CD4-positive, alpha-beta T cell treated with Interferon gamma for 1 hour (primary cell): ENCODE measurements at places on chromosomes 7 and 10.

- no peak for DNase-seq
These were observed 94.1 kb downstream of the AOAH start for GRCh38 chr7:36630112-36630650.

DNA sequence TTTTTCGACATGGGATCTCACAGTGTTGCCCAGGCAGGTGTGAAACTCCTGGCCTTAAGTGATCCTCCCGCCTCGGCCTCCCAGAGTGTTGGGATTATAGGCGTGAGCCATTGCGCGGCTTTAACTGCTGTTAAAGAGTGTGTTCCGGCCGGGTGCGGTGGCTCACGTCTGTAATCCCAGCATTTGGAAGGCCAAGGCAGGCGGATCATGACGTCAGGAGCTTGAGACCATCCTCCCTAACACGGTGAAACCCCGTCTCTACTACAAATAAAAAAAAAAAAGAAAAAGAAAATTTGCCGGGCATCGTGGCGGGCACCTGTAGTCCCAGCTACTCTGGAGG, 1.1 kb downstream of the RABGEF1 start:
- no peak for DNase-seq

DNA sequence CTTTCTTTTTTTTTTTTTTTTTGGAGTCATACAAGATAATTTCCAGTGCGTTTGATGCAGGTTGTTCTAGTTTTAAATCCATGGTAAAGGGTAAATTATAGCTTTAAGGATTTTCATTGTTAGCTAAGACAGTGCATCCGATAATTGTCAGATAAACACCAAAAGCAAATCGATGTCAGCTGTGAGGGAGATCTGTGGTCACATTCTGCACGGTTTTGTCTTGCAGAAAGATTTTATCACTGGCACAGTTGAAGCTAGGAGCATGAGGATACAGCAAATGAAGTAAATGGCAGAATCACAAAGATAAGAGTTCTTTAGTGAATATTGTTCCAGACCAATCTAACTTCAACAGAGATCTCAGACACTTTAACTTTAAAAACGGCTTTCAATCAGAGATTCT, 648.8 kb upstream of the COBL start:
- no peak for DNase-seq

DNA sequence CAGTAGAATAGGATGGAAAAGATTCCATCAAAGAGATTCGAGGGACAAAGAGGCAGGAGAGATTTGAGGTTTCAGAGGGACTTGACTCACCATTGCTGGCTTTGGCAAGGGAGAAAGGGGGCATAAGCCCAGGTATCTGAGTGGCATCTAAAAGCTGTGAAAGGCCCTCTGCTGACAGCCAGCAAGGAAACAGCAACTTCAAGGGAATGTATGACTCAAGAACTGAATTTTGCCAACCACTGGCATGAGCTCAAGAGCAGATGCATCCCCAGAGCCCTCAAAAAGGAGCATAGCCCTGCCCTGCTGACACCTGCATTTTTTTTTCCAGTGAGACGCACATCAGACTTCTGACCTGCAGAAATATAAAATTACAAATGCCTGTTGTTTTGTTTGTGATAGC, 19.6 kb upstream of the ADAM12 start:
- DNase-seq: no peak

GRCh38 chr7:30322271-30323005, 38.0 kb downstream of the ZNRF2 start:
- DNase-seq: peak; percentile 2

DNA sequence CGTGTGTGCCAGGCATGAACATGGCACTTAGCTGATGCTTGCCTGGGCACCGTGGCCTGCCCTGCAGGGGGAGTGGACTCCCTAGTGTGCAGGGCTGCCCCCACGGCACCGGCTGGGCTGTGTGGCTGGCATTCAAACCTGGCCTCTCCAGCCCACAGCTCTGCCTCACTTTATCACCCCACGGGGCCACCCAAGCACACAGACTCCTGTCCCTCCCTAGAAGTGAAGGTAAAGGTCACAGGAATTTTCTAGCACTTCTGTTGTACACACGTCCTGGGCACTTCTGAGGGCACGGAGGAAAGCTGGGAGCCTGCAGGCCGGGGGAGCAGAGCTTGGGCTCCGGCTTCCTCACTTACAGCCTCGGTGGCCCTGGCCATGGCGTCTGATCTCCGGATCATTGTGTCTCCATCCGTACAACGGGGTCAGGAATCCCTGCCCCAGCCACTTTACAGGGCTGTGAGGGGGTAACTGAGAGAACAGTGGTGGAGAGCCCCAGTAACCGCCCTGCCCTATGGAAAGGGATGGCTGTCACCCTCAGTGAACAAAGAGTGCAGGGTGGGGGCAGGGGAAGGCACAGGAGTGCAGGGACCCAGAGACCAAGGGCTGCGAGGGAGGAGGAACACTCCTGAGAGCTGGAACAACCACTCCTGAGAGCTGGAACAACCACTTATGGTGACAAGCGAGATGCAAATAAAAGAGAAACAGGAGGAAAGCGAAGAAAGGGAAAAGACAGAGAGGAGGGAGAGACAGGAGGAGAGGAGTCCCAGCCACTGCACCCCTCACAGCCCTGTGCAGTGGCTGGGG, 3.9 kb upstream of the PYROXD2 start:
- DNase-seq: no peak

DNA sequence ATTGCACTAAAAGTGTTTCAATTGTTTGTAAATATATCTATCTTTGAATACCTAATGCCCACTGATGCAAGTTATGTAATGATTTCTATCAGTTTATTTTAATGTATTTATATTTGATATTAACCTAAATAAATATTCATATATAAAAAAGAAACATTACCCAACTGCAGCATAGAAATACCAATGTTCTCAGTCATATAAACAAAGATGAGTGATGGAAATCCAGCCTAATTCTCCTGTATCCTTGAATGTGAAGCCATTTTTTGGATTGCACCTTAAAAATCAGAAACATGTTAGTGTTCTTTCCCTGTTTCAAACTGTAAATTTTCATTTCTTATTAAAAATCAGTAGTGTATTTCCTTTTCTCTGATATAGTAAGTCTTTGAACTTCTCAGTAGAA, 305.8 kb upstream of the GNAI1 start:
- no peak for DNase-seq

DNA sequence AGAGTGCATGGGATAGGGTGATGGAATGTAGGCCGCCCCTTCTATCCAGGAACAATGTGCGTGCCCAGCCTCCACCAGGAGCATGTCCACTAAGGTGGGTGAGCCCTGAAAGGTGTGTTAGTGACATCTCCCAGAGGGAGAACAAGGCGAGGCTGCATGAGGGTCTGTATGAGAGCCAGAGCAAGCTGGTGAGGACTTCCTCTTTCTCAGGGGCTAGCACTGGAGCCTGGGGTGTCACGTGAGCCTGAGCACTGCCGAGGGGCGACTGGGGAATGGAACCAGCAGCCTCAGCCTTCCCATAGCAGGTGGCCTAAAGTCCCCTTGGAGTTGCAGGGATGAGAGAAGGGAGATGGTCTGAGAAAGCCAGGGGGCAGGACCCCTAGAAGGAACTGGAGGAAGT, 156.3 kb upstream of the COBL start:
- DNase-seq: no peak

DNA sequence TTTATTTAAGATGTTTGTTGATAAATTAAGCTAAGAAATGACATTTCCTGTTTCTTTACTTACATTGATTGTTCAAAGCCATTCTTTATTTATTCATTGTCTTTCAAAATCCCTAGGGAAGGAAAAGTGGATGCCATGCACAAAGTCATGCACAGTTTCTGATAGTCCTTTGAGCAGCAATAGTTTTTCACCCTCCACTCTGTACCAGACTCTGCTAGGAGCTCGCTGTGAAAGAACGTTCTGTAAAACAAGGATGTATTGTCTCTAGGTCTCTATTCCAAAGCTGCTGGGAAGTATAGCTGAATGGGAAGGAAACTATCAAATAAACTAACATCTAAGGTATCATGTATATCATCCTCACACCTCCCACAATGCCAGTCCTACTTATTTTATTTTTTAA, 7.8 kb upstream of the NOC3L start:
- DNase-seq: no peak

DNA sequence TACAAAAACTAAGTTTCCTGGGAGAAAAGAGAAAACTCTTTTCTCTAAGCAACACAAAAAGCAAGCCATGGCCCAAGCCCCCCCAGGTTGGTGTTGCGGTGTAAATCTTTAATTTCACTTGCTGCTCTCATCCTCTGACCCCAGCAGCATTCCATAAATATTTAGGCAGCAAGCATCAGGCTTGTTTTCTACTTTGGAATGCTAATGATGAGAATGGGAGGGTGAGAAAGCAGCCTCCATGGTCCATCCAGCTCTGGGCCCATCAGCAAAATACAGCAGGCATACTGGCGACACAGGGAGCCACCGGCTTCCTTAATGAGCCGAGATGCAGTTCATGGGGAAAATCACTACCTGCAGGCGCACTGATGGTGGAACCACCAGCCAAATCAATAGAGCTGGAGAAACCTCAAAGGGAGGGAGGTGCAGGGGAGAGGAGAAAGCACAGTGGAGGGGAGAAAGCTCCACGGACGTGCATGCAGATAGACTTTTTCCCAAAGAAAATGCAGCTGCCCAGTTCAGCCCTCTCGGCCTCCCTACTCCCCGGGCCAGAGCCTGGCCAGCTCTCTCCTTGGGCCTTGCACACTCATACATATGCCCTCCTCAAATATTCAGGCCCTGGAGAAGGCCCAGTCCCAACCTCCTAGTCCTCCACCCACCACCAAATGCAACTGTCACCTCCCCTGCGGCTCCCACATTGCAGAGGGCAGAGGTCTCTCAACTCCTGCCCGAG, 131.9 kb downstream of the GRID1 start:
- no peak for DNase-seq

- no peak for DNase-seq
These were observed 14.7 kb downstream of the FRA10AC1 start for GRCh38 chr10:93687737-93688136.

DNA sequence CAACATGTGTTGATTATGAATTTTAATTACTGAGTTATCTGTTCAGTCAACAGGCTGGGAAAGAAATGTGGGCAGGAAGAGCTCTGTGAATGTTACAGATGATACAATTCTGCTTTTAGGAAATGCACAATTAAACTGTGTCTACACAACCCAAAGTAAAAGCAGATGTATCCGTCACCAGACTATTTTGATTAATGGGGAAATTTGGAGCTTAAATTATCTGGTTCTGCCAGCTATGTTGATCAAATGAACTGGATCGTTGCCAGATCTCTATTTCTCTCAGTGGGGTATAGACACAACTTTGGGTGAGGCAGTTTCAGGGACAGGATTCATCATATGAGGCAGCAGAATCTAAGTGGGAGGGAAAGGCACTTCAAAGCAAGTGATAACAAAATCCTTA, 136.5 kb downstream of the NEUROD6 start:
- DNase-seq: no peak

DNA sequence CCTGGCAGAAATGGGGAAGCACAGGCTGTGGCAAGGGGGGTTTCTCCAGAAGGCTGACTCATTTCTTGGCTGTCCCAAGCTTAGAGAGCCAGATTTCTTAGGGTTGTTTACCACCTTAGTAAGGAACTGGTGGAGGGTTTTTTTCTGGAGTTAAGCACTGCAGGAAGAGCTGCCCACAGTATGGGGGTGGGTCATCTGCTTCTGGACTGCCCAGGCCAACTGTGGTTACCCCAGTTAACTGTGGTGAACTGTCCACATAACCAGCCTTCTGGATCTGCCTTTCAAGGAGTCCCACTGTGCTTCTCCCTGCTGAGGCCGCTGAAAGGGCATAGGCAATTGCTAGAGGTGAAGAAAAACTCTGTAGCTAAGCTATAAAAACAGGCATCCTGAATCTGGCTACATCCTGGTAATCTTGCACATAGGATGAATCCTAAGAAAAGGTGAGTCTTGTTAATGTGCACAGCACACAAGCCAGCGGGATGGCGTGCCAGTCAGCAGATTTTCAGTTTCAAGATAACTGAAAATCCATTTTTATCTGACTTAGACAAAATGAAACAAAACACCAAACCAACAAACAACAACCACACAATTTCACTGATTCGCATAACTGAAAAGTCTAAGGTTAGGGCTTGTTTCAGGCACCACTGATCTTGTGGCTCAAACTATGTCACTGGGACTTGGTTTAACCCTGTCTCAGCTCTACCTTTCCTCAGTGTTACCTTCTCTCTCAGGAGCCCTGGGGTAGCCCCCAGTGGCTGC, 21.6 kb upstream of the TSPAN33 start:
- peak; percentile 57 for DNase-seq

DNA sequence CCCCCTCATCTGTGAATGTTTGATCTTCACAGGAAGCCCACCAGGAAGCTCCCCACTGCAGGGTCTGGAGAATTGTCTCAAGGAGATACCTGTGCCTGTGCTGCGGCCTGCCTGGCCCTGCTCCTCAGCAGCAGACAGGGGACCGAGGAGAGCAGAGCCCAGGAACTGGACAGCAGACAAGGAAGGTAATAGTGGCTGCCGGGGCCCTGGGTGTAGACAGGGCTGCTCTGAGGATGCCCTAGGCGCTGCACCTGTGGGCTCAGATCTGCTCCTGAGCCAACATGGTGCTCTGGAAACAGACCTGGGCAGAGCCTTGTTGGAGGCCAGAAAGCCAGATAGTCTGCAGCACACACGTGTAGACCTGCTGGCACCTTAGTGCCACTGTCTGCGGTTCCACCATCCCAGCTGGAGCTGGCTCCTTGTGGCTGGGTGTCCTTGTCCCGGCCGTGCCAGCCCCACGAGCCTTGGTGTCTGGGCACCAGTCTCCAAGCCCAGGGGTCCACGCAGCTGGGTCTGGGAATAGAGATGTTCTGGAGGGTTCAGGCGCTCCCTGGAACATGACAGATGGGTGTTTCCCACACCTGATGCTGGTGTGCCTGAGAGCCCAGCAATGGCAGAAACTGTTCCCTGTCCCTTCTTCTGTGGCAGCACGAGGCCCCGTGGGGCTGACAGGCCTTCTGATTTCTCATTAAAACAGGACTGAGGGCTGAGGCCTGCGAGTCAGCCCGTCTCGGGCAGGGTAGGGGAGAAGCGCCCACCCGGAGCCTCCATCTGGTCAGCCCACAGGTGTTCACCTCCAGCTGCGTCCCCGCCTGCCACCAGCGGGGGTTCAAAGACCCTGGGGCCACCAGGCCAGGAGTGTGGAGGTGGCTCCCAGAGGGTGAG, 44.7 kb downstream of the ZNF467 start:
- DNase-seq: no peak

DNA sequence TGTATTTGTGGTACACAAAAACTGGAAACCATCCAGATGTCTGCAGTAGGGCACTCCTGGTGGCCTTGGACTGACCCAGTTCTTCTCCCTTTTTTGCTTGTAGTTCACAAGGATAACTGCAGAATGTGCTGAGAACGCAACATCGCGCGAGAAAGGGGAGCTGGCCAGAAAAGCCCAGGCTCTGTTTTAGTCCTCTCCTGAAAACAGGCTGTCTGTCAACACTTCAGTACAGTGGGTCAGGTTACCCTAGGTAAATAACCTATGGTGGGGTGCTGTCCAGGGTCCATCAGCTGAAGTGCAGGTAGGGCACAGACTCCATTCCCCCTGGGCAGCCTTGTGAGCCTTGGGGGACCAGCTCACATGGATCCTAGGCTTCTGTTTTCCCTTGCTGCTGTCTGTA, 495.8 kb downstream of the MDFIC start:
- DNase-seq: no peak

- DNase-seq: no peak
These were observed 633.5 kb upstream of the ANKRD30A start for GRCh38 chr10:36491926-36492325.
